ENCODE measurements at places on chromosomes 3 and 15.

GRCh38 chr15:73153024-73153423, 100.8 kb downstream of the NEO1 start:
- DNase-seq = no peak

DNA sequence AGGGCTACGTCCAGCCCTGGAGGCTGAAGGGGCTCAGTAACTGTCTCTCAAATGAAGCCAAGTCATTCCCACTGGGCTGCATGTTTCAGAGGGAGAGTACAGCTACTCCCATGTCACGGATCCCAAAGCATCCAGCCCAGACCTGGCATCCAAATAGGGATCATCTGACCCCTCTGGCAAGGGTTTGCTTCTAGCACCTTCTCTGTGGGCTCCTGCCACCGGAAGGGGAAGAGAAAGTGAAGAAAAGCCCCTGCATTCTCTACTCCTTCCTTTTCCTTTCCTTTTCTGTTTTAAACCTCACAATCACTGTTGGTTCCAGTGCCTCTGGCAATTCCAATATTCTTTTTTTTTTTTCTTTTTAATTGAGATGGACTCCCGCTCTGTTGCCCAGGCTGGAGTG, 64.5 kb upstream of the CTSH start:
- DNase-seq = no peak

DNA sequence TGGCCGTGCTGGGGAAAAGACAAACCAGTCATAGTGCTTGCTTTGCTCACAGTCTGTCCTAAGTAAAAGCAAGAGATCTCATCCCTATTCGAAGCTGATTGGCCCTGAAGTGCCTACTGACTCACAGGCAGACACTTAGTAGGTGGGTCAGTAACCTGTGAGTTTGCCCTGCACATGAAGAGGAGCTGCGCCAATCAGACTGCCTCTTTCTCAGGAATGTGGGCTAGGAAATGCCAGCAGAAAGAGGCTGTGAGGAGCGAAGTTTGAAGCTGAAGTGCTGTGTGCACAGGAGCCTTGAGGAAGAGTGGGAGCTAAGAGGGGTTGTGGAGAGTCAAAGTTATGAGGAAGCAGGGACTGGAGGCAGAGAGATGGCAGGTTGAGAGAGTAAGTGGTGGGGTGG, 126.8 kb downstream of the IL20RB start:
- DNase-seq = no peak

- no peak for DNase-seq
Observed at GRCh38 chr3:156582532-156583183, 27.7 kb upstream of the SSR3 start.

DNA sequence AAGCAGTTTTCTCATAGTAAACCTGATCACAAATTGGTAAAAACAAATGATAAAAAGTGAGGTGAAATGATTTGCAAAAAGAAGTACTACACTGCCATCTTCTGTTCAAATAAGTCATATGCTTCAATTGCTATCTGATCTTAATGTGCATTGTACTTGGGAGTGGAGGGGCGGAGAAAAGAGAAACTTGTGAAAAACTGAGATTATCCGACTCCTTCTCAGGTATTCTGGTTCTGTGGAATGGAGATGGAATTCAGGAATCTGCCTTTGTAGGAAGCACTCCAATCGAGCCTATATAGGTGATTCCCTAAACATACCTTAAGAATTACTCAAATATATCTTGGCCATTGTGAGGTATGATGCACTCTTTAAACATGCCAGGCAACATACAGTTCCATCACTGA, 180.6 kb downstream of the CHL1 start:
- DNase-seq = no peak

DNA sequence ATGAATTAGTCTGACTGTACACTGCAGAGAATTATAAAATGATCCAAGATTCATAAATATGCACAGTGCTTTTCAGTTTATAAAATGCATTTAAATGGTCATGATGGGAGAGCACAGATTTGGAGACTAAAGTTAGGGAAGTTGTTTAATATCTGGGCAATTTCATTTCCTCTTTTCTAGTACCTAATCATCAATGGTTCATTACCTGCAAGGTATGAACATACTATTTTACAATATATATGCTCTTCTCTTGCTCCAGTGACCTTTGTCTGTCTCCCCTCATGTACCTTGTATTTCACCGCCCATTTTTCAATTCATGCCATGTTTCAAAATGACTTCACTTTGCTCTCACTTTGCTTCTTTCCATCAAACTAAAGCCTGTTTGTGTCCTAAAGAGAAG, 114.5 kb downstream of the SUCNR1 start:
- no peak for DNase-seq

GRCh38 chr3:179739816-179740594, 87.2 kb downstream of the USP13 start:
- DNase-seq = no peak

GRCh38 chr3:11717301-11717700, 73.6 kb upstream of the VGLL4 start:
- DNase-seq = no peak

GRCh38 chr15:58286523-58286922, 145.3 kb upstream of the LIPC start:
- no peak for DNase-seq

DNA sequence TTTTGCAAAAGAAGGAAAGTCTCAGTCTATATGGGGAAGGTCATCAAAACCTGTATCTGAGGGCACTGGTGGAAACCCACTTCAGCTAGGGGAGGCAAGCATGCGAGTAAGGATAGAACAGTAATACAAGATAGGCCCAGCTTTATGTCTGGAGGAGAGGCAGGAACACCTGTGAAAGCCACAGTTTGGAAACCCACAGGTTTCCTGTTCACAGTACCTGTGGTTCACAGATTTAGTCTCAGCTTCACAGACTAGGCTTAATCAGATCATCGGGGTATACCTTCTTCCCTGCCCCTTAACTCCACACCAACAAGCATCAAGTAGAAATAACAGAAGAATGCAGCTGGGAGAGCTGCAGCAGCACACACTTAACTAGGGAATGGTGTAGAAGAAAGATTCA, 36.2 kb downstream of the C2CD4B start:
- DNase-seq = no peak

GRCh38 chr3:134001251-134001650, 28.5 kb downstream of the SLCO2A1 start:
- DNase-seq = no peak

- DNase-seq = peak; percentile 5
Observed at GRCh38 chr15:68055224-68055705, 1.1 kb downstream of the PIAS1 start.

- DNase-seq = no peak
Observed at GRCh38 chr3:45988804-45989203, 6.8 kb downstream of the FYCO1 start.

DNA sequence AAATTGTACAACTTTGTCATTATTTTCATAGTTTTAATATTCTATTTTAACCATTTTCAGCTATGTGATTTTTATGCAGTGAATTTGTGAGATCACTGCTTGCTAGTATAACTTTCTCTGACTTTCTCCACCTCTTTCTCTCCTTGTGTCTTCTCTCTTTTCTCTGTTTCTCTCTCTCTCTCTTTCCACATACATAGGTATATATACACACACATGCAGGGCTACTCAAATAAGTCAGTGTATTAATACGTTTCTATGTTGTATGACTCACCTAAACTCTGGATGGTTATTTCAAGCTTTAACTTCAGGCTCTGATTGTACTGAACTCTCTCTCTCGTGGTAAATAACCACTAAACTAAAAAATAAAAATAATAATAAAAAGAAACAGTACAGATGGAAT, 1389.3 kb upstream of the ALCAM start:
- DNase-seq = no peak

DNA sequence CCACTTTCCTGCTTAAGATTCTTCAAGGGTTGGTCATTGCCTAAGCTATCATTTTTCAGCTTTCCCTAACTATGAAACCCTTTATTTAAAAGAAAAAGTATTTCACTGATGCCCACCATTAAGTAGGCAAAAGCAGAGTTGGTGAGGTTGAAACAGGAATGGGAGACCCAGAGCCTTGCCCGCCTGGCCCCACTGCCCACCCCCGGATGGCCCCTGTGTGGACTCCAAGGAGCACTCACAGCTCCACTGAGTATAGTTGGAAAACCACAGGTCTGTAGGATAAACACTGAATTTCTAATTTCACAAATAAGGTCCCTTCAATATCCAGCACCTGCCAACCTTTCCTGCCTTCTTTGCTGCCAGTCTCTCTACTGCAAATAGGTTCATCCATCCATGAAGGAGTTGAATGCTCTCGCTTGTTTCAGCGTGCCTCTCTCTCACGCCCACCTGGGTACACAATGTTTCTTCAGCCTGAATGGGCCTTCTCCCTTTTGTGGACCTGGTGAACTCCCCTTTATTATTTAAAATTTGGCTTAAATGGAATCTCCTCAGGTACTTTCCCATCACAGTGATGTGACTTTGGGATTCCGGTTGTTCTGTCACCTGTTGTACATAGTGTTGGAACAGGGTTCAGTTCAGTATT, 8.7 kb upstream of the ACAP2 start:
- DNase-seq = no peak

DNA sequence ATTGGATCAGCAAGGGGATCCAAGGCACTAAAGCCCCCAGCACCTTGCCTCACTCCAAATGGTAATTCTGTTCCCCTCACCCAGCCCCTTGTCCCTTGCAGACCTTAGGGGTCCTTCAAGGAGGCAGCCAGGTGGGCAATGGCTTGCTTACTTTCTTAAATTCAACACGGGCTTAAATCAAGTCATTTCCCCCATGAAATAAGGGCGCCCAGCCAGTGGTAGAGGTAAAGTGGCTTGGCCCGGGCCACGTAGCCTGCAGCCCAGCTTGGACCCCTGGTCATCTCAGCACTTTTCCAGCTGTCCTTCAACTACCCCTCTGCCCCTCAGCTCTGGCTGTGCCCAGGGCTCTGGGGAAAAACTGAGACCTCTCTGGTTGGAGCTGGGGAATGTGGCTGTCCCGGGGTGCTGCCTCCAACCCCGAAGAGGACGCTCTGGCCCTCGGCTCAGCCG, 1.2 kb downstream of the PSTPIP1 start:
- no peak for DNase-seq
